ENCODE measurements at places on chromosomes 4 and X.

GRCh38 chr4:175927121-175927520, 115.1 kb upstream of the GPM6A start:
- no peak for DNase-seq

DNA sequence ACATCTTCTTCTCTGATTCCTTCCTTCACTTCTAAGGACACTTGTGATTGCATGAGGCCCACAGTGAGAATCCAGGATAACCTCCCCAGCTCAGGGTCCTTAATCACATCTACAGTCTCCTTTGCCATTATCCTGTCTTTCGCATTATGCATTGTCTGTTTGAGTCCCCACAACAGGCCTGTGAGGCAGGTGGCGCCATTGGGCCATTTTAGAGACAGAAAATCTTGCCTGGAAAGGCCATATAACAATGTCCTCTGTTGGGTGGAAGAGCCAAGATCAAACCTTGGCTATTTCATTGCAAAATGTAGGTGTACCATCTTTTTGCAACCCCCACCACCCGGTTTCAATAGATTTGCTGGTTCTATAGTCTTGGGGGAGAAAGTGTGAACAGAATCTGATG, 11.8 kb upstream of the DCUN1D4 start:
- peak; percentile 65 for DNase-seq

DNA sequence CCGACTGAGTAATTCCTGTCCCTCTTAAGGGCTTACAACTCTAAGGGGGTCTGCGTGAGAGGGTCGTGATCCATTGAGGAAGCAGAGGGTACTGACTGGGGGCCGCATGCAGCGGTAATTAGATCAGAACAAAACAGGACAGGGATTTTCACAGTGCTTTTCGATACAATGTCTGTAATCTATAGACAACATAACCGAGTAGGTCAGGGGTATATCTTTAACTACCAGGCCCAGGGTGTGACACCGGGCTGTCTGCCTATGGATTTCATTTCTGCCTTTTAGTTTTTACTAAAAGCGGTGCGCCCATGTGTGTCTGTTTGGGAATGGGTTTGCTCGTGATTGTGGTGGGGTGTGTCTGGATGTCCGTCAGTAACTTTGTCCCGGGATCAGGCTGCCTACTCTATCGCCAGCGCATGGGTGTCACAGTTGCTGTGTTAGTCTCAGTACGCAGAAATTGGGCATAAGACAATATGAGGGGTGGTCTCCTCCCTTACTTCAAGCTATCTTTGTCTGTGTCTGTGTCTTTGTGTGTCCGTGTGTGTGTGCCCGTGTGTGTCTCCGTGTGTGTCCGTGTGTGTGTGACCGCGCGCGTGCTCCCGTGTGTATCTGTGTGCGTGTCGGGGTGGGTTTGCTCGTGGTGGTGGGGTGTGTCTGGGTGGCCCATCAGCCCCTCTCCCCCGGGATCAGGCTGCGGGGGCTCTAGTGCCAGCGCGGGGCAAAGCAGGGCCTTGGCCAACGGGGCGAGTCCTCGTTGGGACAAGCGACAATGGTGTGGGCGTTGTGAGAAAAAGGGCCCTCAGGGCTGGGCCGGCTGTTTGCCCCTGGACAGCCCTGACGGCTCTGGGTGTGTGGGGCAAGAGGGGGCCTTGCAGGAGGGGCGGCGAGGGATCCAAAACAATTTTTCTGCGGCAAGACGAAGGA, 10.4 kb downstream of the FRG2 start:
- no peak for DNase-seq

DNA sequence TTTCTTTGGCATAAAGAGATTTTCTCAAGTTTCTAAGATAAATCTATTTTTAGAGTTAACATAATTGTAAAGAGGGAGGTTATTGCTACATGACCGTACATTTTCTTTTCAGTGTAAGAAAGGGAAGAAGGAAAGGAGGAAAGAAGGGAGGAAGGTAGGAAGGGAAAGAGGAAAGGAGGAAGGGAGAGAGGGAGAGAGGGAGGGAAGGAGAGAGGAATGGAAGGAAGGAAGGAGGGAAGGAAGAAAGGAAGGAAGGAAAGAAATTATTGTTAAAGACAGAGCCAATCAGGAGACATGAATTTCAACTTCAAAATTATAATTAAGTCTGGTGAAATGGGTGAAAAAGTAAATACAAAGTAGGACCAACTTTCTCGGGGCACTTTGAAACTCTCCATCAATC, 197.6 kb downstream of the SNCA start:
- no peak for DNase-seq

DNA sequence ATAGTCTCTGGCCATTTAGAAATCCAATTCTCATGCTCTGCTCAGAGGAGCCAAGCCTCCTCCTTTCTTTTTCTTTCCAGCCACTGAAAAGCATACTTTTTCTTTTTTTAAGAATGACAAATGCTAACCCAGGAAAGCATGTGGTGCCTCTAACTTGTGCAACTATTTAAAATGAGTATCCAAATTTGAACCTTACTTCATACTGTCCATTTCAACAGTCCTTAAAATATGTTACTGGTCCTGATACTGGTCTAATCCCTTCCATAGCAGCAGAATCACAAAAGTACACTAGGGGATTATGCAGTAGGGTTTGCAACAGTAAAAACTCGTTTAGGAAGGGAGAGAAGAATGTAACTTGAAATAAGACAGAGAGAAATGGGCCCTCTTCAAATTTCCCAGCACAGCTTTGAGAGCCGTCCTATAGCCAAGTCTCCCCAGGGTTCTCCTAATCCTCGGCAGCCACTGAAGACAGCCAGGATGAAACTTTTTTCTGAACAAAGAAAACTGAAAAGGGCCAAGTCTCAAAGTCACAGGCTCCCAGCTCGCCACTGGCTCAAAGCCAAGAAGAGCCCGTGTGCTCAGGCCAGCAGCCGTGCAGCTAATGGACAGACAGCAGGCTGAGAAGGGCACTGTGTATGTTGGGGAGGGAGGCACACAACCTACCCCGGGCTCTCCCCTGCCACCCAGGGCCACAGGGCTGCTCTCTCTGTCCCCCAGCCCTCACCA, 39.5 kb downstream of the GPC4 start:
- no peak for DNase-seq

- DNase-seq = no peak
These were observed 146.2 kb downstream of the SOWAHB start for GRCh38 chr4:76751612-76752343.

DNA sequence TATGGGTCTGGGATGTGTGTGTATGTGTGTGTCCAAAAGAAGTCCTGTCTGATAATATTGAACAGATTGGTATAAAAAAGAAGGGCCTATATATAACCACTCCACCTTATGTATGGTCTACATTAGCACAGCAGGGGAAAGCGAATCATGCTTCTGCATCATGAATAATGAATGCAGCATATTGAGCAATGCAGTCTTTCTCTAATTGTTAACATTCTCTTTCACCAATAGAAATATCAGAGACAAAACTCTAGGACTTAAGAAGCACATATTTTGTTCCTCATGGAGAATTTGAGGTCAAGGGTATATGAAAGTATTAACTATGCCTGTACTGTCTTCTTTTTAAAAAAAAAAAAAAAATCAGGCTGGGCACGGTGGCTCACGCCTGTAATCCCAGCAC, 264.3 kb upstream of the NOCT start:
- no peak for DNase-seq
